ENCODE measurements at places on chromosomes 13 and 19.
A peak's percentile ranks its signal among the peaks of the same experiment; 100 is the strongest.

DNA sequence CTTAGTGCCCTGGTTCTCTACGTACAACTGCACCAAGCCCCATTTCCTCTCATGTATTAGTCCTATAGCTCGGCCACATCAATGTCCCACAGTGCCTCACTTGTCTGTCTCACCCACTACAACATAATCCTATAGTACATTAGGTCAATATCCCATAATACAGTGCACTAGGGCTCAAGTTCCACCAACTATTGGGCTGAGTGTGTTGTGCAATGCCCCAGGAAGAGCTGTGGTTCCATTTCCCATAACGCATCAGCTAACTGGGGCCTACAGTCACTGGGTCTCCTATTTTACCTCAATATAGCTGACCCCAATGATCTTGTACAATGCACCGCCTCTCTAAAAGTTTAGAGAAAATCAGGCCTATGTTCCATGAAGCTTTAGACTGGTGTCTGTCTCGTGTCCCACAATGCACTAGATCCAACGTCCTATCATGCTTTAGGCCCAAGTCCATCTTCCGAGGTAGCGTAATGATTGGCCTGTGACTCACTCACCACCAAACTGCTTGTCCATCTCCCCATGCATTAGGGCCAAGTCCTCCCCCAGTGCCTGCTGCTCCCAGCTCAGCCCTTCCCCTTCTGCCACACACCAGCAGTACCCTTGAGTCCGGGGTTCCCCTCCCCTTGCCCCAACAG, 21.8 kb downstream of the TSKS start:
- DNase-seq, result no peak

- no peak for DNase-seq
Measured at GRCh38 chr13:27076421-27076820, 95.2 kb downstream of the USP12 start.

- DNase-seq, result no peak
Measured at GRCh38 chr13:39375601-39376000, 227.4 kb downstream of the LHFPL6 start.

DNA sequence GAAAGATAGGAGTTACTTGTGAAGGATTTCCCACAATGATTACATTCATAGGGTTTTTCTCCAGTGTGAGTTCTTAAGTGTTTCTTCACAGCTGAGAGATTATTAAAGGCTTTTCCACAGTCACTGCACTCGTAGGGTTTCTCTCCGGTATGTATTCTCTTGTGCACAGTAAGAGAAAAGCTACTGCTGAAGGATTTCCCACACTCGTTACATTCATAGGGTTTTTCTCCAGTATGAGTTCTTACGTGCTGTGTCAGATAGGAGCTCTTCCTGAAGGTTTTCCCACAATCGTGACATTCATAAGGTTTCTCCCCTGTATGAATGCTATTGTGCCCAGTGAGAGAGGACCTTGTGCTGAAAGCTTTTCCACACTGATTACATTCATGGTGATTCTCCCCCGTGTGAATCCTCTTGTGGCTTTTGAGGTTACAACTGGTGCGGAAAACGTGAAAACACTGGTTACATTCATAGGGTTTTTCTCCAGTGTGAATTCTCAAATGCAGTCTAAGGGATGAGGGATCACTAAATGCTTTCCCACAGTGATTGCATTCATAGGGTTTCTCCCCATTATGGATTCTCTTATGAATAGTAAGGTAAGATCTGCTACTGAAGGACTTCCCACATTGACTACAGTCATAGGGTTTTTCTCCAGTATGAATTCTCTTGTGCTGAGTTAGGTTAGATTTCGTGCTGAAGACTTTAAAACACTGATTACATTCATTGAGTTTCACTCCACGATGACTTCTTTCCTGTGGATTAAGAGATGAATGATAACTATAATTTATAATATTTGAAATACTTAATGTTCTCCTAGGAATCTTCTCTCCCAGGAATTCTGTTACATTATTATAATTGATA, 20.6 kb downstream of the ZNF558 start:
- no peak for DNase-seq

- no peak for DNase-seq
Measured at GRCh38 chr13:27774169-27774568, 18.1 kb upstream of the GSX1 start.

- DNase-seq, result peak; percentile 74
Measured at GRCh38 chr13:110116072-110116487, 190.9 kb downstream of the COL4A1 start.

DNA sequence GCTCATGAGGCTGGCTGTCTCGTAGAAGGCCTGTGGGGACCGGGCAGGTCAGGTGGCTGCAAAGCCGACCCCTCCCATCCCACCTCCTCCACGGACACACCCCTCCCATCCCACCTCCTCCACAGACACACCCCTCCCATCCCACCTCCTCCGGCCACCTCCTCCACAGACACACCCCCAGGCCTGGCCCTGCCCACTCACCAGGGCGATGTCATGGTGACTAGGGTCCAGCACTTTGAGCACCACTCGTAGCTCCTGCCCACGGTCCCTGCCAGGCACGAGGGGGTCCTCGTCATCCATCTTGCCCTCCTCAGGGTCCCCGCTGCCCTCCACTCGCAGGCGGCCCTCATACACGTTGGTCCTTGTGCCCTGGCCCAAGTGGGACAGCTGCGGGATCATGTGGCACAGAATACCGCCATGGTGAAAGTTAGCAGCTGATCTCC, 18.8 kb downstream of the TYK2 start:
- DNase-seq, result no peak

GRCh38 chr19:34508540-34508939, 27.0 kb downstream of the WTIP start:
- DNase-seq, result no peak

- no peak for DNase-seq
Measured at GRCh38 chr13:61954092-61954491, 538.4 kb upstream of the PCDH20 start.

- DNase-seq, result peak; percentile 69
Measured at GRCh38 chr19:2302319-2303210, 5.4 kb downstream of the LINGO3 start.

DNA sequence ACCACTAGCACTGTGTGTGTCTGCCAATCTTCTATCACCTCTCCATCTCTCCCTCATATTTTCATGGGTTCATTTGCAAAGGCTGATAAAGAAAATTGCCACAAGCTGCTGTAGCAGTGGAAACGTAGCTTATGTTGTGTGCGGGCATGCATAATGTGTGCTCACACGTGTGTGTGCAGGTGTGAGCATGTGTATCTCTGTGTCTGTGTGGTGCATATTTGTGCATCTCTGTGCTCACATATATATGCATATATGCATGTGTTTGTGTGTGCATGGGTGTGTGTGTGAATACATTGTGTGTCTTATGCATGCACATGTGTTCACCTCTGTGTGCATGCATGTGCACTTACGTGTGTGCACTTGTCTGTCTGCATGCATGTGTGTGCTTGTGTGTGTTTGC, 181.8 kb upstream of the UBL3 start:
- DNase-seq, result no peak

GRCh38 chr19:50694815-50695145, 24.8 kb downstream of the SHANK1 start:
- DNase-seq, result no peak

DNA sequence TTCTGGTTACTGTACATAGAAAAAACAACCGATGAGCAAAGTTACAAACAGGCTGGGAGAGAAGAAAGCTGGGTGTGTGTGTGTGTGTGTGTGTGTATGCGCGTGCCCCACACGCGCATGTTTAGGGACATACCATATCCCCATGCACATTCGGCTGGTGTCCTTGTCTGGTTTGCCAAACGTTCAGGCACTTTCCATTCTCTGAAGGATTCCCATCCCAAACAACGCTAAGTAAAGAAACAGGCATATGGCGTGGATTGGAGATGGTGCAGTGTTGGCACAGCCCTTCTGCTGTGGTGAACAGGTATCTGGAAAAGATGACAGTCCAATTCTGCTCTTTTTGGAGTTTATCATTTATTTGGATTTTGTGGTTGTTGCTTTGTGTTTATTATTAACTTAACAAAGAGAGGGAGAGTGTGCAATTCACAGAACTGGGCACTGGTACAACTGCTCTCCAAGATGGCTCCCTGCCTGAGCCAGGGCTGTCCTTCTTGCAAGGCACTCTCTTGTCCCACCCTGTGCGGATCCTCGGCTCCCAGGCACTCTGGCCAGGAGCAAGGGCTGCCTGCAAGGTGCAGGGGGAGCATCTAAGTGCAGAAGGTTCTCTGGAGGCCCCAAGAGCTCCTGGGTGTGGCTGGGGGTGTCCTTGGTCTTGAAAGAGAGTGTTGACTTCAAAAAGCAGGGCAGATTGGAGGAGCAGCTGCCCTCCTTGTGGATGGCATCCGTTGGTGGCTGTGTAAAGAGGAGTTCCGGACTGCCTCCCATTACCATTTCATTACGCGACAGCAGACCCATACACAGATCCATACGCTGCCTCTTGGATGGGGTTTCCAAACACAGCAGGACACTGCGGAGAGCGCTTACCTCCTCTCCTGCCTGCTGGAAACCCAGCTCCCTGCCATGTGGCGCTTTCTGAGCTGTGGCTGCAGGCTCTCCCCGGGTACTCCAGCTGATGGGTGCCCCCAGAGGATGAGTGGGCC, 263.1 kb downstream of the ZNF536 start:
- no peak for DNase-seq

DNA sequence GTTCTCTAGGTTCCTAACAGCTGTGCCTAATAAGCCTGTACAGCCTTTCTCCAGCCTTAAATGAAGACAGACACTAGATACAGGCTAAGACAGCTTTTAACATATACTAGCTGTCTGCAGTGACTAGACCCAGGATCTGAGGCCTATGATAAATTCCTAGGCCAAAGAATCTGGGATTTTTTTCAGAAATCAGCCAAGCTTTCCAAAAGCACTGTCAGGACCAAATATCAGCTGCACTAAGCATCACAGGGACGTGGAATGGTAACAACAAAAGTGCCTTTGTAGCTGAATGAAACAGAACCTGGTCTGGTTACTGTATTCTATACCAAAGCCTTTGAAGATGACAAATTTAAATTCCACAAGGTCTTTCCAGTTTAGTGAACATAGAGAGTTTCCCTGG, 77.9 kb upstream of the DOCK9 start:
- no peak for DNase-seq

DNA sequence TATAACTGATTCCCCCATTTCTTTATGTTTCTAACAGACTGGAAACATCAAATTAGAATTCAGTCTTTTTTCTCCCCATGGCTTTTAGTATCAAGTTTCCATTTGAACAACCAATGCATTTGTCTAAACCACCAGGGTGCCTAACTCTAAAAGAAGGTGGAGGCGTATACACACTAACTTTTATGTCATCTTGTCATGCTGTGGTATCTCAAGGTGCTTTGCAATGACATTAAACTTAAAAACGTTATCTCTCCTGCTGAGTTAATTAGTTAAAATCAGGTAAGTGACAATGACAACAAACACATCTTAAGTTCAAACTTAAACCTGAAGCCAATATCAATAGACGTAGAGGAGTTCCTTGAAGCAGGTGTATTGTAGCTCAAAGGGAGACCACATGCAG, 1001.7 kb downstream of the PCDH17 start:
- no peak for DNase-seq

Data from right forelimb (tissue), 1 donor.